AG09309 (cell line): ENCODE measurements at places on chromosomes 1 and 21.

DNA sequence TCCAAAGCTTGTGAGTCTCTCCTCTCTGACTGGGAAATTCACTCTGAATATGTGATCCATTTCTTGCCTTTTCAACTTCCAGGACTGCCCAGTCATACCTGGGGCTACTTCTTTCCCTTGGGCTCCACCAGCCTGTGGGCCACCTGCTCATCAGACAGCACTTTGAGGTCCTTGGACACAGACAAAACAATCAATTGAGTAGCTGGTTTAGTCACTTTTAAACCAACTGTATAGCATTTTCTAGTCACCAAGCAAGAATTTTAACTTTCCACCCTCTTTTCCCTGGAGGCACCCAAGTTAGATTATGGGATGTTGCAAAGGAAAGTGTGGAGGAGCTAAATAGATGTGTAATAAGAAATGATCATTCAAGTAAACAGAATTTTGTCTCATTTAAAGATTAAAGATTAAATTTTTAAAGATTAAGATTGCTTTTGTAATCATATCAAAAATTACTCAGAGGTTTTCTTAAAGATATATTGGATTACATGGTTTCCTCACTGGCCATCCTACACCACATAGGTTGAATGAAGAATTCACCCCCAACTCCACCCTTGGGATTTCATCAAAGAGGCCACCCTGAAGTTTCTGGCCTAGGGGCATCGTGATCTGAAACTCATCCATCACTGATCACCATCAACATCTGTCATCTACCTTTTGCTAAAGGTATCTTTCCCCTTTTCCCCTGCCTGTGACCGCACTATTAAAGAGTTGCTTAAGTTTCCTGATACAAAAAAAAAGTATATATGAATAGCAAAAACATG is 219.2 kb upstream of the NR5A2 start:
- DNase-seq: no peak

DNA sequence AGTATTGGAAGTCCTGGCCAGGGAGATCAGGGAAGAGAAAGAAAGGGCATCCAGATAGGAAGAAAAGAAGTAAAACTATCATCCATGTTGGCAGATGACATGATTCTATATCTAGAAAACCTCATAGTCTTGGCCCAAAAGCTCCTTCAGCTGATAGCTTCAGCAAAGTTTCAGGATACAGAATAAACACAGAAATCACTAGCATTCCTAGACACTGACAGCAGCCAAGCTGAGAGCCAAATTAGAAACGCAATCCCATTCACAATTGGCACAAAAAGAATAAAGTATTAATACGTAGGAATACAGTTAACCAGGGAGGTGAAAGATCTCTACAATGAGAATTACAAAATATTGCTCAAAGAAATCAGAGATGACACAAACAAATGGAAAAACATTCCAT is 44.6 kb downstream of the ZFYVE9 start:
- DNase-seq: no peak

- no peak for DNase-seq
Measured at GRCh38 chr1:157437296-157437695, 115.0 kb downstream of the FCRL5 start.

- no peak for DNase-seq
Measured at GRCh38 chr1:222165629-222166028, 382.3 kb downstream of the HHIPL2 start.

DNA sequence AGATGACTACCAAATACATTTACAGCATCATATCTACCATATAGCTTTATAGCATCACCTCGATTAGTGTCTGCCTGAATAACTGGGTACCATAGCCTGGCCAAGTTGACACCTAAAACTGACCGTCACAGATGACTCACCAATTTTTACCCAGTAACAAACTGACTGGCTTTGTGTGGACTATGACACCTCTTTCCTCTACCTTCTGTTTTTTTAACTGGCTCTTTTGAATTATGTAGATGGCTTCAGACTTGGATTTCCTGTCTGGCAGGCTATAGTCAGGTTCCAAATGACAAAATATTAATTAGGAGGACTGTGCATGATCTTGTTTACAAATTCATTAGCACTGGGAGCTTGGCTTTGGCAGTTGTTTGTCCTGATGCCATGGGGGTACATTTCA is 360.3 kb downstream of the TGFB2 start:
- DNase-seq: no peak

- no peak for DNase-seq
Measured at GRCh38 chr1:98669355-98670296, 8.1 kb downstream of the SNX7 start.

GRCh38 chr1:151811181-151811580 is 6.0 kb upstream of the LINGO4 start:
- DNase-seq: no peak

- DNase-seq: no peak
Measured at GRCh38 chr1:101008229-101008834, 17.3 kb downstream of the DPH5 start.

- DNase-seq: no peak
Measured at GRCh38 chr1:164764333-164764732, 205.3 kb downstream of the PBX1 start.

- DNase-seq: peak; percentile 51
Measured at GRCh38 chr1:222627232-222627631, 9.3 kb downstream of the MIA3 start.

DNA sequence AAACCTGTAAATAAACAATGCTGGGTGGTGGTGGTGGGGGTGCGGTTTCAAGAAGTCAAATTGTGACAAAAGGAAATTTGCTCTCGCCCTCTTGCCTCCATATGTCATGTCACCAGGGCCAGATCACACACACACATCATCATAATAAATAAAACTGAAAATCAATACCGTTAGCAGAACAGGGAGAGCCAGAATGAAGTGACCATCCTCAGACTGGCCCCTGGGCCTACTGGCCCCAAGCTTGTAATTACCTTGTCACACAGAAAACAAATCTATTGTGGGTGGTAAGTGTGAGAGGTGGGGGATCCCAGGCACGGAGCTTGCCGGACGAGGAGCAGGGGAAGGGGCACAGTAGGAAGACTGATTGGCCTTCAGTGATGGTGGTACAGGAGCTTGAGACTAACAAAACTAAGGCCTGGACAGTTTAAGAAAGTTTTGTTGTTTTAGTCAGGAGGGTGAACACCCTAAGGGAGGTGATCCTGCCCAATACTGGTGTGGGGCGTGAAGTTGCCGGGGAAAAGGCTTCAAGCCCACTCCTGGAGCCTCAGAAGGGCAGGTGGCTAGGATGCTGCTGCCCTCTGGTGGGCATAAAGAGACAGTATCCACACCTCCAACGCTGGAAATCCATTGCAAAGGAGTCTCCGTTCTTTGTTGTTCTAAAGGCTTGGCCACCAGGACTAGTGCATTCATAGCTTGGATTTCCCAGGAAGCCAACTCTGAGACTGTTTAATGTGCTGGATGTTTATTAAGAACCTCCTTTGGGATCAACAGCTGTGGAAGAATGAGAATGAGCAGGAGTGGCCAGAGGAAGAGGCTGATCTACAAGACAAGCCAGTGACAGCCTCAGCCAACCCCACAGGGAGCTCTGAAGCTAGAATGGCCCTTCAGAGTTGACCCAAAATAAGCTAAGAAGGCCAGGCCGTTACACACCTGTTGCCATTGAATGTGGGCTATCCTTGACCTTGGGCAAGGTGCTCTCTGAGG is 8.1 kb upstream of the C1orf216 start:
- DNase-seq: peak; percentile 16

DNA sequence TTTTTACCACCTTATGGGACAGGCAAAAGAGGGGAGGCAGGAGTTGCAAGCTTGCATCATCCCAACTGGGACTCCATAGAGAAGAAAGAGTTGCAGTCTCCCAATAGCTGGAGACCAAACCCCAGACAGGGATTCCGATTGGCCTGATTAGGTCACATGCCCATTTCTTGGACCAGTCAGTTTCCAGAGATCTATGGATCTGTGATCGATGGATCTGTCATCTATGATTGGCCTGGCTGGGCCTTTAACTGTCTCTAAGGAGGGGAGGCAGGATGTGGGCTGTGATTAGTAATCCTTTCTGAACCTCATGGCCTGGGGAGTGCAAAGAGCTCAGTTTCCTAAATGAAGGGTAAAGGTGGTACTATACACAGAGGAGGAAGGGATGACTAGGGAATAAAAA is 252.1 kb downstream of the MATN1 start:
- DNase-seq: no peak

GRCh38 chr1:3702528-3702927 is 49.7 kb upstream of the CCDC27 start:
- DNase-seq: no peak

GRCh38 chr1:232335261-232335660 is 294.7 kb downstream of the SIPA1L2 start:
- DNase-seq: no peak

DNA sequence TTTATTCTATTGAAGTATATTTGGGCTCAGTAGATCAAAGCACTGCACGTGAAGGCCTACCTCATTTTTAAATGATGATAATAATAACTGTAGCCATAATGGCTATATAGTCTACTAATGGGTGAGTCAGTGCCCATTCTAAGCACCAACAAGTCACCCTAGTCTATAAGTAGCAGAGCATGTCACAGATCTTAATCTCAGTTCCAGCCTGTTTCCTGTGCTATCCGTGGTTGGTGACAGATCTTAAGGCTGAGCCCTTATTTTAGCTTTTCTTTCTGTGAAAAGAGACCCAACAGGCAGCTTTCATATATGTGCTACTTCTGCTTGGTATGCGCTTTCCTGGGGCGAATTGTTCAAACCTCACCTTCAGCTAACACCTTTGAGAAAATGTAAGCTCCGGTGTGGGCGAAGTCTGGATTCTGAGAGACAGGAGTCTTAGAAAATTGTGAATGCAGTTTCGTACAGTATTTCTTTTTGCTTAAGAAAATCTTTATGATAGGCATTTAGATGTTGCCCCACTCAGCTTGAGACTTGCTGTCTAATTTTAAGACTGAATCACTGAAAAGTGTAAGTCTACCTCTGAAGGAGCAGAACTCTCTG is 59.6 kb downstream of the FMN2 start:
- DNase-seq: no peak

GRCh38 chr1:17251246-17251645 is 2.3 kb downstream of the PADI3 start:
- DNase-seq: no peak
